Pancreas (tissue), 10 donors: ENCODE measurements at places on chromosomes 7 and 10.
A peak's percentile ranks its signal among the peaks of the same experiment; 100 is the strongest.

DNA sequence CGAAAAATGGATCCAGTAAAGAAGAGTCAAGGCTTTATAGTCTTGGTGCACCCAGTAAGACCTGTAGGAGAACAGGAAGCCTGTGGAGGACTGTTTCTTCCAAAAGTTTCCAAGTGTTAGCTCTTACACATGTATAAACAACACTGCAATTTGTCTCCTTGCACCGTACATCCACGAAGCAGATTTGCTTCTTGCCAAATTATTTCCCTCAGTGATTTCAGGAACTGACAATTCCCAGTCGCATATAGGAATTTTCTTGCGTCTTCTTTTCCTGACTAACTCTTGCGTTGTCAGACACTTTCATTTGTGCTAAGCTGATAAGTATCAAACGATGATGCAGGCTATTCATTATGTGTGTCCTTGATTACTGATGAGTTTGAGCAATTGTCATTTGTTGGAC, 182.1 kb downstream of the PKD1L1 start:
- H3K4me1 ChIP-seq = peaks cover 4% of the 10 kb centered on the region
- no peak overlapping the region for H3K4me3 ChIP-seq
- H3K36me3 ChIP-seq = no peaks in the 10 kb centered on the region
- no peak overlapping the region for H3K27ac ChIP-seq
- DNase-seq = no peak

DNA sequence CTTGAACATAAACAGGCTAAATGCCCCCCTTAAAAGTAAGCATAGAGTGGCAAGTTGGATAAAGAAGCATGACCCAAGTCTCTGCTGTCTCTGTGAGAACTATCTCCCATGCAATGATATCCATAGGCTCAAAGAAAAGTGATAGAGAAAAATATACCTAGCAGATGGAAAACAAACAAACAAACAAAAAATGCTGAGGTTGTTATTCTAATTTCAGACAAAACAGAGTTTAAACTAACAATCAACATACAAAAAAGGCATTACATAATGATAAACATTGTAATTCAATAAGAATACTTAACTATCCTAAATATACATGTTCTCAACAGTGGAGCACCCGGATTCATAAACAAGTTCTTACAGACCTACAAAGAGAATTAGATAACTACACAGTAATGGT, 626.2 kb upstream of the CNTNAP2 start:
- H3K4me1 ChIP-seq = no peaks in the 10 kb centered on the region
- no peak for DNase-seq
- no peaks in the 10 kb centered on the region for H3K36me3 ChIP-seq
- H3K4me3 ChIP-seq = no peak overlapping the region
- no peaks in the 10 kb centered on the region for H3K27me3 ChIP-seq

- H3K4me1 ChIP-seq = peaks cover 3% of the 10 kb centered on the region
- no peaks in the 10 kb centered on the region for H3K27me3 ChIP-seq
- no peak overlapping the region for H3K27ac ChIP-seq
- no peak for DNase-seq
These were observed 73.0 kb upstream of the LEP start for GRCh38 chr7:128167791-128168666.

- no peaks in the 10 kb centered on the region for H3K36me3 ChIP-seq
- DNase-seq = no peak
- H3K4me3 ChIP-seq = peak overlapping the region; percentile 45
- H3K4me1 ChIP-seq = peaks cover 32% of the 10 kb centered on the region
- peak overlapping the region; percentile 64 for H3K27ac ChIP-seq
These were observed 35.9 kb upstream of the PDCD4 start for GRCh38 chr10:110835841-110836240.

DNA sequence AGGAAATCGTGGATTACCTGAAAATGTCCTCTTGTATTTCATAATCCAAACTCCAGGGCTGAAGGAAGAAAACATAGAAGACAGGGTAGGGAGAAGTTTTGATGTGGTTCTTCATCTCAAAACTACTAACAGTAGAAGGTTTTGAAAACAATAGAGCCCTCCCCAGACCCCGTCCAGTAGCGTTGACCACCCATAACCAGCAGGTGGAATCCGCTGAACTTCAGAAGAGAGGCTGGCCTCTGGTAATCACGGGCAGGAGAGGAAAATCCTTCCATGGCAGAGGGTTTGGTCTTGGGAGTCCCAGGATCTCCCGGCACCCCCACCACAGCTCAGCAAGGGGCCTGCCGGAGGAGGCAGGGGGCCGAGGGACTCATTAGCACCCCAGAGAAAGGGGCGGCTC, 333.4 kb upstream of the RNF32 start:
- no peak for DNase-seq
- no peak overlapping the region for H3K4me3 ChIP-seq
- H3K36me3 ChIP-seq = no peaks in the 10 kb centered on the region

DNA sequence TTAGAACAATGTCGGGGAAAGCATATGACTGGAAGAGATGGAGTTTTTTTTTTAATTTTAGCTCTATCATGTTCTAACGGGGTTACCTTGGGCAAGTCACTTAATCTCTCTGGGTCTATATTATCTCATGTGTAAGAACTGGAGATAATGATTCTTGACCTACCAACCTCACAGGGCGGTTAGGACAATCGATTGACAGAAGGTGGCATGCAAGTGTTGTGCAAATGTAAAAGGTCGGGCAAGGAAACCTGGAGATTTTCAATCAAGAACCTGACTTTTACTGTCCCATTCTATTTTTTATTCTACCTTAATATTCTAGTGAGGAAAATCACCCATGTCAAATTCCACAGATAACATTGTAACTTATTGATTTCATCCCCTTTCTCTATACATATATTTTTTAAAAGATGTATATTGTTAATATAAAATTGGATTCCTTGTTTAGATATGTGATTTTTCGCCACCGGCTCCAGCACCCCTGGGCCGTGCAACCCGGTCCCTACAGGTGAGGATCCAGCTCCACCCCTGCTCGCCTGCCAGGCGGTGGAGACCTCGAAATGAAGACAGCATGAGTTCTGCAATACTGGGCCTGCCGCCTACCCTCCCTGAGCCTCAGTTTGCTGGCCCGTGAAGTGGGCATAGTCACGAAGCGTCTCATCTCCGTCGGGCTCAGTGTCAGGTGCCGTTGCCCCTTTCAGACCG, 497.6 kb upstream of the PHF14 start:
- H3K27me3 ChIP-seq = no peaks in the 10 kb centered on the region
- H3K36me3 ChIP-seq = no peaks in the 10 kb centered on the region
- no peak overlapping the region for H3K4me3 ChIP-seq
- H3K27ac ChIP-seq = no peak overlapping the region
- H3K4me1 ChIP-seq = peaks cover 5% of the 10 kb centered on the region
